ENCODE measurements at places on chromosomes 11 and 22.

GRCh38 chr11:69919659-69920344, 100.6 kb upstream of the FGF3 start:
- DNase-seq, result no peak

DNA sequence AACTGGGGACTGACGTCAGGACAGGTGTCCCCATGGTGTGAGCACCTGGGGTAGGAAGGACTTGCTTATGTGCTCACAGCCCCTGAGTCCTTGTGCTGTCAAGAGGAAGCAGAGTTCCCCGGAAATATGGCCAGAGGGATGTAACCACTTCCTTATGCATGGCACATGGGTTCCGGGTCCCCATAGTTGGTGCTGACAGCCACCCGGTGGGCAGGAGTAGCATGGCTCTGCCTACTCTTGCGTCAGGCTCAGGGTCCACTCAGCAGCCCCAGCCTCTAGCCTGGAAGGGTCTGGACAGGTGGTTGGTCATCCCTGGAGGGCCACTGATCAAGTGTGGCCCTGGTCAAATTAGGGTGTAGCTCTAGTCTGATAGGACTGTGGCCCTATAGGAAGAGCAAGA, 42.8 kb upstream of the CCND1 start:
- DNase-seq, result no peak

DNA sequence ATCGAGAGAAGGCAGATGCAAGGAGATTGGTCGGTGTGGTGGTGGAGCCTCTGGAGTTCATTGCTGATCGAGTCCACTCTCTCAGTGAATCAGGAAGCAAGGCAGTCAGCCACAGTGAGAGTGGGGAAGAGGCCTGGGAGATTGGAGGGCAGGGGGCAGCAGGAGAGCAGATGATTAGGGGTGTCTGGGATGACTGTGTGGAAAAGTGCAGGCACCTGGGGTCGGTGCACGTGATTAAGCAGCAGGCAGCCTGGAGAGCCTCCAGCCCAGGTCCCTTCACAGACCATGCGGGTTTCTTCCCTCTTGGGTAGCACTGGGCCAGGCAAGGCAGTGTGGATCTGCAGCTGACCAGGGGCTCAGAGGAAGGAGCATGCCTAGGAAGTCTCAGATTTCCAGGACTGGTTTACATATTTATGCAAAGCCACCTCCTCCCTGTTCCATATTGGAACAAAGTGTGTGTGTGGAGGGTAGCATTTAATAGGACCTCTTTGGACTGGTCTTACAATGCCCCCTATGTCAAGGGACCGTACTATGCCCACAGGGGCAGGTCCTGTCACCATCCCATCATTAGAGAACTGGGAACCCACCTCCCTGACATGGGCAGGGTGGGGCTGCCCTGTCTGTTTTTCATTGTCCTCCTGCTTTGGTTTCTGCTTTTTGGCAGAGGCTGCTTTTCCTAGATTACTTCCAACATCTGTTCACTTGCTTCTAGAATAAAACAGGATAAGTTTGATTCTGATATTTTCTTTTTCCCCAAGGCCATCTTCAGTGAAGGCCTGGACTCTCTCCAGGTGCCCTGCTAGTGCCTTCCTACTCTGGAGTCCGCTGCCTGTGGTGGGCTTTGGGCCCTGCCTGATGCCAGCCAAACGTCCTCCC, 14.0 kb upstream of the GDPD5 start:
- no peak for DNase-seq

DNA sequence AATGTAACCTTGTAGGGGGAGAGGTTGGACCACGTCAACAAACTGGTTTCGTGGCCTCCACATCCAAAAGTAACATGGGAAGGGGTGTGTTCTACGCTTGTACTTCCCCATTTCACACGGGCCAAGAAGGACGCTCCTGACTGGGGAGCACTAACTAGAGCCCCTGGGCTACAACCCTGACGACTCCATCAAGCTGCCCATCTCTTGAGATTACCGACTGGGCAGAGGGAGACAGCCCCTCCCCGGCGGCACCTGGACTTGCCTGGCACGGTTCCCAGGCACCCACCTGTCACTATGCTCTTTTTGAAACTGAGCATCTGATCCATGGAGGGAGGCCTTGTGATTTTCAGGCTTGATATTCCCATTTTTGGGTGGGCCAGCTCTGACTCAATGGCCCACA, 68.5 kb downstream of the SHANK2 start:
- DNase-seq, result no peak

GRCh38 chr11:35281169-35281688, 138.1 kb downstream of the SLC1A2 start:
- DNase-seq, result no peak

GRCh38 chr22:36364255-36365019, 23.3 kb downstream of the MYH9 start:
- DNase-seq, result no peak

GRCh38 chr22:46679706-46680269, 58.3 kb downstream of the CERK start:
- no peak for DNase-seq

DNA sequence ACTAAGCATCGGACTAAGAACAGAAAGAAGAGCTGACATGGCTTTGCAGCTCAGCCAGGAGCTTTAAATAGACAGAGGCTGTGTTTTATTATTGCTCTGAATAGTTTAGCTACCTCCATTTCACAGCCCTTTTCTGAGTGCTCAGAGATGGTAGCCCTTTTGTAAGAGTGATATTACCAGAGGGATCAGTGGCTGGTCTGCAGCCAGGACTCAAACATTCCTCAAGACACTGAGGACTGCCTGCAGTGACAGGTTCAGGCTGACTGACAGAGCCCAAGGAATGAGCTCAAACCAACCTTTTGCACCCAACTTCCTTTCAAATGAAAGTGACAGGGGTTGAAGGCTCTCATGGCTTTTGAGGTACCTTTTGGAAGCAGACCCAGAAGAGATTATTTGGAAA, 189.0 kb downstream of the DDX10 start:
- DNase-seq, result no peak

DNA sequence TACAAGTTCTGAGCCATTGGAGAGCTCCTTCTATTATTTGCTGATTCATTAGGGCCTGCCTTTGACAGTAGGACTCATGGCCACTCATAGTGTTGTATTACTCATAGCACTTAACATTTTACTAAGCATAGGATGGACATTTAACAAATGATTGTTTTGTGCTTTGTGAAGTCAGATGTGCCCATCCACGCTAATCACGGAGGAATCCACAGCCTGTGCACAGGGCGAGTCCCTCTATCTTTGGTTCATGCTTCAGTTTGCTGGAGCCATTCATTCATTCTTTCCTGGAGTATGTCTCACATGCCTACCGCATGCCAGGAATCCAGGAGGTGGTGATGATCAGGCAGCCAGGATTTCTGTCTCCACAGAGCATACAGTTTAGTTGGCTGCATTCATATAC, 254.1 kb downstream of the NTM start:
- no peak for DNase-seq

DNA sequence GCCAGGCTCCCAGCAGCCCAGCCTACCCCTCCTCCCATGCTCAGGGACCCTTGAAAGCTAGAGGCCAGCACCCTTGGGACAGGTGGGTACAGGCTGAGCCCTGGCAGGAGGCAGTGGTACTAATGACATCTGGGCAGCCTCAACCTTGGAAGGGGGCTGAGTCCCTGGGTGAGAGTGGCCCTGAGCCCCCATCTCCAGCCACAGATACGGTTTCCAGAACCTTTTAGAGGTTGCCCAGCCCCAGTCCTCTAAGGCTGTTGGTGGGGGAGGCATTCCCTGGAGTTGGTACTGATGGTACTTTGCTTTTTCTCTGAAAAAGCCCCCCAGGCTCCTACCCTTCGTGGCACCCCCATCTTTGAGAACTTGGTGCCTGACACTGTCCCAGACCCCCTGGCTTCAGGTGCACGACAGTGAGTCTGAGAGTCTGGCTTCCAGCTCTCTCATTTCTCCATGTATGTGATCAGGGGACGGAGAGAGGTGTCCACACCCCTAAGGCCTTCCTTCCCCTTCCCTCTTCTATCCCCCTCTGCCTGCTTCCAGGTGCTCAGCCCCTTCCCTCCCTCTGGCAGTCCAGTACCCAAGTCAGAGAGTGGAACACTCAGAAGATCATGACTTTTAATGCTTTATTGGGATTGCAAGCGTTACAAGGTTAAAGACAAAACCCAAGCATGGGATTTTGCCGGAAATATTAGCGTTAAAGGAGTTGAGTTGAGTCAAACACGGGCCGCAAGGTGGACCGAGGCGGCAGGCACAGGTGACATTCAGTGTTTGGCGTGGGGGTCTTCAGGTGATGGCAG, 10.5 kb downstream of the IGF2 start:
- DNase-seq, result no peak

GRCh38 chr11:110367571-110367970, 62.2 kb upstream of the FDX1 start:
- no peak for DNase-seq

DNA sequence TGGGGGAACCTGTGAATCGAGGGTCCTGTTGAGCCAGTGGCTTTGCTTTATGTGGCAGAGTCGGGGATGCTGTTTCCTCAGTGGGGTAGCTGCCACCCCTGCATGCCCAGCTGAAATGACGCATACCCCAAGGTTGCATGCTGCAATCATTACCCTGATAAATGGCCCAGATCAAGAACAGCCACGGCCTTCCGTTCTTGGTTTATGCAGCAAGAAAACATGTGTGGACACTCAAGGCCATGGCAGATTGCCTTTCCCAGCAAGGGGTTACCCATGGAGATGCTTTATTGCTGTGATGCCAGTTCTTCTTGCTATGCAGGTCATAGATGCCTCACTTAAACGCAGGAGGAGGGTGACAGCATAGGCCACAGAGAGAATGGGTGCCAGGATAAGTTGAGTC, 14.3 kb upstream of the SREBF2 start:
- DNase-seq, result no peak

- no peak for DNase-seq
Observed at GRCh38 chr22:30158744-30159500, 78.7 kb downstream of the HORMAD2 start.

- DNase-seq, result no peak
Observed at GRCh38 chr22:27317971-27318428, 483.6 kb downstream of the MN1 start.

DNA sequence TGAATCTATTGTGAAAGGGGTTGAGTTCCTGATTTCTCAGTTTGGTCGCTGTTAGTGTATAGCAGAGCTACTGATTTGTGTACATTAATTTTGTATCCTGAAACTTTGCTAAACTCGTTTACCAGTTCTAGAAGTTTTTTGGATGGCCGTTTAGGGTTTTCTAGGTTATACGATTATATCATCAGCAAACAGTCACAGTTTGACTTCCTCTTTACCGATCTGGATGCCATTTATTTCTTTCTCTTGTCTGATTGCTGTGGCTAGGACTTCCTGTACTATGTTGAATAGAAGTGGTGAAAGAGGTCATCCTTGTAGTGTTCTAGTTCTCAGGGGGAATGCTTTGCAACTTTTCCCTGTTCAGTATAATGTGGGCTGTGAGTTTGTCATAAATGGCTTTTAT, 24.6 kb upstream of the OOSP4B start:
- no peak for DNase-seq

DNA sequence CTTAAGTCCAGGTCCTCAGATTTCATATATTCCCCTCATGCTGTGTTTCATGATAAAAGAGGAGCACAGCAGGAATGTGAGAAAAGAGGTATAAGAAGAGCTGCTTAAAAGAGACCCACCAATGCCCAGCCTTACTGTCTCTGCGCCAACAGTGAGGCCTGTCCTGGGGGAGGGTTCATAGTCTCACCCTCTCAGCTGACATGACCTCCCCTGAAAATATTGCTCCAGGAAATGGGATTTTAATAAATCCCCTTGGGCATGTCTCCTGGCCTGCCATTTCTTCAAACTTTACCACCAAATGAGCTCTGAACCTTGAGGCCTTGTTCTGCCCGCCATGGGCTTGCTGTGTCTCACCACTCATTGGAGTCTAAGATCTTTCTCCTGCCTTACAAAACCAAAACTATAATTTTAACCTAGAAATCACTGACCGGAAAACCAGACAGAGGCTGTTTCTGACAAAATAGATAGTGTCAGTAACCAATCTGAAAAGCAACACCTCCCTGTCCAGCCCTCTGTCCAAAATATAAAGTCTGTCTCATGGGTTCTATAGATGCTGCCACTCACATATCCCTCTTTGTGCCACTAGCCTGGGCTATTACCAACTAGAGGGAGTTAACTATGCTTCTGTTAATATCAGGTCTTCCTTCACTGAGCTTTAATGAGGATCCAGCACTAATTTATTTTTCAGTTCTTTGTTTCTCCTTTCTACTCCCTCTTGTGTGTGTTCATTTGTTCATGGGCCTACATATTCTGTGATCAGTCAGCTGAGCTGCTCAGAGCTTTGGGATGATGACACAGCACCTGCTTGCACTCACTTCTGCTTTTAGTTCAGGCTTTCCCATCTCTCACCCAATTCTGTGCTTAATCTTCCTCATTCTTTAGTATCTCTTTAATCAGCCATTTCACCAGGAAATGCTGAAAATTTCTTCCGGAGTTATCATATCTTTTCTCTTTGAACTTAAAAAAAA, at the start of gene OR2AG2:
OR2AG2 (minus strand) TSS at position 51 of the 968 bp plus-strand sequence. CDS start 3,019 bp downstream, outside the sequence.
- DNase-seq, result no peak

DNA sequence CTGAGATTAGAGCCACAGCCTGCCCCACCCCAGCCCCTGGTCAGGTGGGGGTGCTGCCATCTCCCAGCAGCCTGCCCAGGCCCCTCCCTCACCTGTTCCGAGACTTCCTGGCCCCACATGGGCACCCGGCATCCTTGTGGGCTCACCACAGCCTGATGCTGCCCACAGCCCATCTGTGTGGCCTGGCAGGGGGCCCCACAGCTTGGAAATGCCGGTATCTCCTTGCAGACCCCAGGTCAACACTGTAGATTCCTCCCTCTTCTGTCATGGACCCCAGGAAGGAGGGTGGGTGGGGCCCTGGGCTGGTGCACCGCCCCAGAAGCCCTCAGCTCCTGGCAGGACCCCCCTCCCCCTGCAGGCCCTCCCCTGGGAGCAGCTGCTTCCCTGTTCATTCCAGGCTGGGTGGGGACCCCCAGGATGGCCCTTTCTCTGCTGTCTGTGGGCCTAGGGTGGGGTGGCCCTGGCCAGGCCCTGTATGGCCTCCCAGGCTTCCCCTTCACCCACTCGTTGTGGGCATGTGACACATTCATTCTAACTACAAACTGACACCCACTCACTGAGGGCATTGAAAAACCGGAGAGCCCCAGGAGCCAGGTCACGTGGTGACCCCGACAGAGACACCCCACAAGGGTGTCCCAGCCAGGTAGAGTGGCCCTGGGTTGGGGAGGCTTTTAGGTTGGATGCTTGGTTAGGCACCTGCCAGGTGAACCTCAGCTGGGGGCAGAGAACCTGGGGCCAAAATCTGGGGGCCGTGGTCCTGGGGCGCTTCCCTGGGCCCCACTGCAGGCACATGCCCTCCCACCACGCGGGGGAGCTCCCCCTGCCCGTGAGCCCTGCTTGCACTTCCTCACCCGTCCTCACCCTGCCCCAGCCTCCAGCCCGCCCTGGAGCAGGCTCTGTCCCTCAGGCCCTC, 44.1 kb upstream of the CCDC188 start:
- no peak for DNase-seq

DNA sequence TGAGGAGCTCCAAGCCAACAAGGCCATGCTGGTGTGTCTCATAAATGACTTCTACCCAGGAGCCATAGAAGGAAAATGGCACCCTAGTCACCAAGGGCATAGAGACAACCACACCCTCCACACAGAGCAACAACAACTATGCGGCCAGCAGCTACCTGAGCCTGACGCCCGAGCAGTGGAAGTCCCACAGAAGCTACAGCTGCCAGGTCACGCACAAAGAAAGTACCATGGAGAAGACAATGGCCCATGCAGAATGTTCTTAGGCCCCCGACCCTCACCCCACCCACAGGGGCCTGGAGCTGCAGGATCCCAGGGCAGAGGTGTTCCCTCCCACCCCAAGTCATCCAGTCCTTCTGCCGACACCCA, 28.0 kb downstream of the IGLL5 start:
- DNase-seq, result no peak

GRCh38 chr11:30876663-30877396, 290.7 kb upstream of the MPPED2 start:
- DNase-seq, result no peak

Measured in stimulated activated CD8-positive, alpha-beta memory T cell treated with anti-CD3 and anti-CD28 coated beads, Interleukin-7, amount 100 ng/mL, for 1 hour (primary cell).